ENCODE measurements at places on chromosomes 16 and 17. TPM values are rescaled to one million over a fixed set of nuclear protein-coding genes. Genes with fewer than 3 reads are reported as not detected.

GRCh38 chr17:31279401-31279800, 17.6 kb downstream of the OMG start:
- H3K36me3 ChIP-seq, result no peaks in the 10 kb centered on the region
- no peak for DNase-seq
- no peaks in the 10 kb centered on the region for H3K27me3 ChIP-seq
- no peak overlapping the region for H3K4me3 ChIP-seq

DNA sequence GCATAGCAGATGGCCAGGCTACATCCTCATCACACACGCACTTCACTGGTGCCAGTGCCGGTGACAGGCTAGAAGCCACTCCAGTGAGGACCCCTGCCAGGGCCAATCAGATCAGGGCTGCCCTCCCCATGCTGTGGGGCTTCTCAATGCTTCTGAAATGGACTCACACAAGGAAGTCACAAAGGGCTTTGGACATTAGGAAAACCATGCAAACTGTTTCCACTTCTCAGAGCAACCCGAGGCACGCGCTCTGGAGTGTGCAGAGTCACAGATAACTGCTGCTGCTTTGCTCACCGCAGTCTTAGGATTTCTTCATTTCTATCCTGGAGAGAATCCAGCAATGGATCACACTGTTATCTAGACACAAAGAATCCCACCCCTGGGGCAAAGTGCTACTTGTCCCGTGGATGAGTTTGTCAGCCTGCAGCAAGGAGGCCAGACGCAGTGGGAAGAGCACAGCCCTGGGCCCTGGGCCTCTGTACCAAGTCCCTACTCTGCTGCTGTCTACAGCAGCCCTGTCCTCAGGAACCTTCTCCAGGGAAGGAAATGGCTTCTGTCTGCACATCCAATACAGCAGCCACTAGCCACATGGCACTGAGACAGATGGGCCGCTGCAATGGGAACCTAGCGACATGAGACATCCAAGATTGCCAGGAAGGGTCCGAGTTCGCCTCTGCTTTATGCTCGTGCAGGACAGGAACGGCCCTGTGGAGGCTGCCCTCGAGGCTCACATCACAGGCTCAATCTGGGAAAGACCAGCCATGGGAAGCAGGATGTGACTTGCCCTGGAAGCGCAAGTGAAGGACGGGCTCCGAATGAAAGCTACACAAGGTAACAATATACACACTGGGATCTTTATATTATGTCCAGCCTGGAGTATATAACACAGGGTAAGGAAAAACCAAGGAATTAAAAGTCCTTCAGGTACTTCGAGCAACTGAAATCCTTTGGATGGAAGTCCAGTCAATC, 169.3 kb downstream of the ZFHX3 start:
- no peak overlapping the region for H3K4me3 ChIP-seq
- no peak overlapping the region for H3K27ac ChIP-seq
- no peaks in the 10 kb centered on the region for H3K36me3 ChIP-seq
- no peak for DNase-seq
- H3K4me1 ChIP-seq, result peaks cover 4% of the 10 kb centered on the region

DNA sequence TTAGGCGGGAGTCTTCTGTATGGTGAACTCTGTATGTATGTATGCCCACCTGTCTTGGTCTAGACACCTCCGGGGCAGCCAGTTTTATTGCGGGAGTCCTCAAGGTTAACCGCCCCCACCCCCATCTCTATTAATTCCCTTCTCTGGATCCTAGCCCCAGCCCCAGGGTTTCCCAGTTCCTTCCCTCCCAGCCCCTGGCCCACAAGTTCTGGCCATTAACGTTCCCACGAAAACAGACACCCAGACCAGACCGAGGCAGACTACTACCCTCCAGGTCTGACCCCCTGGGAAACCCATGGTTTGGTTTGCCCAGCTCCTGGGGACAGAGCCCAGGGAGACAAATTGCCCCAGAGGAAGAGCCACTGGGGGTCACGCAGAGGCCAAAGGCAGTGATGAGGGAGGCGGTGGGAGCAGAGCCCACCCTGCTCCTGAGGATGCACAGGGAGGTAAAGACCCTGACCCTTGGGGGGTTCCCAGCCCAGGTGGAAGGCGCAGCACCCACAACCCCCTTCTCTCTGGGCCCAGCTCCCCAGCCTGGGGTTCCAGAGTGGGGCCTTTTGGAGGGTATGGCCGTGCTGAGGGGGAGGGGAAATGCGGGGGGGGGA, 8.5 kb downstream of the TBKBP1 start:
- no peak for DNase-seq
- peaks cover 39% of the 10 kb centered on the region for H3K36me3 ChIP-seq
- H3K27ac ChIP-seq, result no peak overlapping the region
- H3K4me1 ChIP-seq, result peaks cover 16% of the 10 kb centered on the region
- H3K27me3 ChIP-seq, result no peaks in the 10 kb centered on the region

Gene EPOP
- 0.55 TPM for total RNA-seq

GRCh38 chr17:17303010-17303846, at the start of gene NT5M:
TSS of gene NT5M (plus strand) at chr17:17303373. CDS start at chr17:17303551, 178 bp downstream.
- peak; percentile 79 for DNase-seq
- peaks cover 19% of the 10 kb centered on the region for H3K4me1 ChIP-seq
- no peaks in the 10 kb centered on the region for H3K27me3 ChIP-seq
- H3K27ac ChIP-seq, result peak within 1 kb of the TSS; percentile 72
- H3K4me3 ChIP-seq, result peak within 1 kb of the TSS; percentile 73

GRCh38 chr16:49352892-49353291, 20.7 kb upstream of the C16orf78 start:
- no peak overlapping the region for H3K27ac ChIP-seq
- DNase-seq, result no peak
- H3K4me3 ChIP-seq, result no peak overlapping the region
- H3K4me1 ChIP-seq, result no peaks in the 10 kb centered on the region
- peaks cover 20% of the 10 kb centered on the region for H3K27me3 ChIP-seq
- no peaks in the 10 kb centered on the region for H3K36me3 ChIP-seq

- H3K27ac ChIP-seq, result no peak overlapping the region
- peaks cover 38% of the 10 kb centered on the region for H3K36me3 ChIP-seq
- no peak overlapping the region for H3K4me3 ChIP-seq
- H3K4me1 ChIP-seq, result no peaks in the 10 kb centered on the region
- no peaks in the 10 kb centered on the region for H3K27me3 ChIP-seq
Measured at GRCh38 chr17:18267927-18268711, 7.7 kb downstream of the MIEF2 start.

Gene KRTAP9-8
- total RNA-seq, result not detected

DNA sequence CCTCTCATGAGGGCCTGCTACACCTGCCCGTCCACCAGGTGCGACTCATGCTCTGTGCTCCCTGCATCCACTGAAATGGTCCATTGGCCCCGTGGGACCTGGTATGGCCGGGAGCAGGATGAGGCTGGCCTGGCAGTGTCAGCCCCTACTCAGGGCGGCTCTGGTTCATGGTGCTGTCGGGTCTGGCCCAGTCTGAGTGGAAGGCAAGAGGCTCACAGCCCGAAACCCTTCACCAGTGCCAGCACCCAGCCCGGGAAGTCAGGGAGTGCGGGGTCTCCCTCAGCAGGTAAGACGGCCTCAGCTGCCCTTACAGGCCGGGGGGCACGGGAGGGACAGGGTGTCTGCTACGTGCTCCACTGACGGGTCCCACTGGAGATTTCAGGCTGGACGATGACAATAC, 40.5 kb upstream of the RASD1 start:
- no peaks in the 10 kb centered on the region for H3K36me3 ChIP-seq
- H3K27ac ChIP-seq, result peak overlapping the region; percentile 78
- H3K27me3 ChIP-seq, result no peaks in the 10 kb centered on the region
- no peak overlapping the region for H3K4me3 ChIP-seq
- no peak for DNase-seq

DNA sequence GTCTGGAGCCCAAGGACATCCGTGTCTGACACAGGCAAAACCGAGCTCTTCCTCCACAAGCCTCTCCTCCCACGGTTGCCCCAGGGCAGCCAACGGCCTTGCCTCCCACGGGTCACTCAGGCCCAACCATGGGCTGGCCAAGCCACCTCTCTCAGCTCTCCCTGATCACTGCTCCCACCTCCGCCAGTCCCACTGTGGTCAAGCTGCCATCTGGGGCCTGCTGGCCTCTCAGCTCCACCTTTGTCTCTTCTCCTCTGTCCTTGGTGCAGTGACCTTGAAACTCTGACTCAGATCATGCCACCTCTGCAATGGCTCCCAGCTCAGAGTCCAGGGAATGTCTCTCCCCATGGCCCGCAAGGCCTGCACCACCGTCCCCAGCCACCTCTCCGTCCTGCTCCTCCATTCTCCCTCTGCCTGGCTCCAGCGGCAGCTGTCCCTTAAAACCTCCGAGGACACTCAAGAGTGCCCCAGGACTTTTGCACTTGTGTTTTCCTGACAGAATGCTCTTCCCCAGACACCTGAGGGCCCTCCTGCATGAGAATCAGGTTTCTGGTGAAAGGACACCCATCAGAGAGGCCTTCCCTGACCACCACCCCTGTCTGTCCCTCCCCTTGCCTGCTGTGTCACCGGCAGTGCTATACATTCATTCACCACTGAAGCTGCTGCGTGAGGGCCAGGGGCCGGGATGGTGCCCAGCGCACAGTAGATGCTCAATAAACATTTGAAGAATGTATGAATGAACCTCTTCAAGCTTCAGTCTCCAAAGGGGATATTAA, 19.3 kb downstream of the PEMT start:
- no peak for DNase-seq
- H3K36me3 ChIP-seq, result peaks cover 21% of the 10 kb centered on the region
- H3K4me1 ChIP-seq, result peaks cover 10% of the 10 kb centered on the region
- H3K27me3 ChIP-seq, result no peaks in the 10 kb centered on the region

Gene CACNA1G
- total RNA-seq, result not detected

Gene KCNH6
- 0.72 TPM for total RNA-seq

Measured in stomach (tissue), 19 donors.